Central memory CD4-positive, alpha-beta T cell (primary cell): ENCODE measurements at places on chromosomes 2 and 18.
A peak's percentile ranks its signal among the peaks of the same experiment; 100 is the strongest.

- DNase-seq, result no peak
Observed at GRCh38 chr2:208207769-208208168, 17.9 kb upstream of the C2orf80 start.

DNA sequence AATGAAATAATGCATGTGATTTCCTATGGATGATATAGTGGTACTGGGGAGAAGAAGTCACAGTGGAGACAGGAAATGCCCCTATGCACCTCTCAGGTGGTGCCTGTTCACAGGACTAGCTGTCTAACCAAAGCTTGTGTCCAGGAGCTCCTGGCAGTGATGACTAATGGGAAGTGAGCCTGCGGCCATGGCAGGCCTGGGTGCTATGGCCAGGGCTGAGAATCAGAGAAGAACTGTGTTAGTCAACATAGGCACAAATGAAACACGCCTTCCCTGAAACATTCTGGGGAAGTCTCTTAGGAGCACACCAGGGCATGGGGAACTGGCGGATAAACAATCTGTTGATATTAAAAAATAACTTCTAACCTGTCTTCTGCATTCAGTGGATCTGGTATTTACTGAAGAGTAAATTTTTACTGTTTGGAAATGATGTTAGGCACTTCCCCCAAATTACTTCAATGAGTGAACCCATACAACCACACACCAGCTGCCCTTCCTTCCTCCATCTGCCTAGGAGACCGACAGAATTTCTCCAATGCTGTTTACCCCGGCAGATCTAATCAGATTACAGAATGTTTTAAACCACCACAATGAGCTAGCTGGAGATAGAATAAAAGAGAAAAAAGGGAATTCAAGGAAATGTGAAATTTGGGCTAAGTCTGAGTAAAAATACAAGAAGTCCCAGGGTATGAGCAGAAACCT lies 67.4 kb downstream of the MEP1B start:
- no peak for DNase-seq

DNA sequence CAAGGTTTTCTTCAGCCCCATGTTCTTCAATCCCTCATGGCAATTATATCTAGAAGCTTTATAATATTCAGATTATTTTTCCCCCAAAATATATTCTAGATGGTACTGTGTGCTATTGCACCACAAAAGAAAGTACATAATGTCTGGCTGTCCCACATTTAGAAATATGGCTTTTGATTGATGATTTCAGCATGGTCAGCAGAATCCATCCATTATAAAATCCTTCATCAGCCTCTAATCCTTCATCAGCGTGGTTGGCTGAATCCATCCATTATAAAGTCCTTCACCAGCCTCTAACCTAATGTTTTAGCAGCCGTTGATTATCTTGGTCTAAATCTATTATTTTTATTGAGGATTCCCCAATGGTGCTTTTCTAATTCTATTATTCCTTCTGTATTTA lies 23.3 kb upstream of the HAAO start:
- DNase-seq, result no peak

DNA sequence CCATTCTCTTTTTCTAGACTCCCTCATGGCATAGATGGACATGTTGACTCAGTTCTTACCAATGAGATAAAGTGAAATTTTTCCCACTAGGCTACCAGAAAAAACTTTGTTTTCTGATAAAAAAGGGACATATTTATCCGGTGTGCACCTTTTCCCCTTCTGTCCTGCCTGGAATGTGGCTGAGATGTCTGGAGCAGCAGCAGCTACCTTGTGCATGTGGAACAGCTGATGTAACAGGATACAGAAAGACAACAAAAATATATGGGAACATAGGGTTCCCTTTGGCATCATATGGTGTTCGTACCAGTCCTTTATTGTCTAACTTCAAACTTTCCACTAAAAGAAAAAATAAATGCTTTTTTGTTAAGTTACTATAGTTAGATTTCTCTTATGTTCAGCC lies 460.2 kb upstream of the HS6ST1 start:
- DNase-seq, result no peak

DNA sequence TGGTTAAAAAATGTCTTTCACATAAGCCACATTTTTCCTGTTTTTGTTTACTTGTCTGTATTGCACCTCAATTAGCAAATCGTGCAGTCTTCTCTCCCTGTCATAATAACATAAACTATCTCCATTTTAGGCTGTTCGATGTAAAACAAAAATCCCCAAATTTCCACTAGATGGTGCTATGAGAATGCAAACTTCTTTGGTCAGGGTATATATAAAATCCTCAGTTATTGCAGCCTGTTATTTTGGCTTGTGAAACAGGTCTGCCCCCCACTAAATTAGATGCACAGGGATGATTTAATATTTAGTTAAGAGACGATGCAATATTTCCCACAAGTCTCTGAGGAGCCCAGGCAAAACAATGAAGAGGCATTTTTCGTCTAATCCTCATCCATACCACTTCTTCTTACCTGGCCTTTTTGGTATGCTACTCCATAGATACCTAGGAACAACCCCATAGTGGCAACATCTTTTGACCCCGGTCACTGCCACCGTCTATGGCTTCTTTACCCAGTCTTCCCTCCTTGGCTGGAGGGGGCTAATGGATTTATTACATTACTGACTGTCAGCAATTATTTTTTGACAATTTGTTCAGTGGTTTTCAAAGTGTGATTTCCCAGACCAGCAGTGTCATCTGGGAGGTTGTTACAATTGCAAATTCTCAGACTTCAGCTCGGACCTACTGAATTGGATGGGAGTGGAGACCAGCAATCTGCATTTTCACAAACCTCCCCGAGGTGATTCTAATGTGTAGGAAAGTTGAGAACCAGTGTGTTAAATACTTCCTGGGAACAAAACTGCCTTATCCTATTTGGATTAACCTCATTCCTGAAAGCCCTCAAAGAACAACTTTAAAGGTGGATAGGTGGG lies 117.4 kb upstream of the CWC22 start:
- peak; percentile 13 for DNase-seq

GRCh38 chr18:8943900-8944870 lies 158.3 kb upstream of the NDUFV2 start:
- DNase-seq, result no peak

DNA sequence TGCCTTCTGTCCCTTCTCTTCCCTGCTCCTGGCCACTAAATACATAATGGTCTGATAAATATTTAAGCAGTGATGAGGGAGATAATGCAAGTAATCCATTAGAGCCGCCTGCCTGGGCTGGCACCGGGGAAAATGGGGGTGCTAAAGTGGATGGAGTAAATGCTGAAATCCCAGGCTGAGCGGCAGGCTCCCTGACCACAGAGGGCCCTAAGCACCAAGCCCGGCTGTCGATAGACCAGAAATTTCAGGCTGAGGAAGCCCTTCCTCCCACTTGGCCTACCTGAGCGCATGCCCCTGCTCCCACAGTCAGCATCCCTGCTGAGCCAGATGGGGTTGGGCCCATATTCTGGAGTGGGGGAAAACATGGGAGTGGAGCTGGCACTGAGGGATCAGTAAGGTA lies 197.5 kb upstream of the SKOR2 start:
- no peak for DNase-seq

- DNase-seq, result no peak
Observed at GRCh38 chr2:147789720-147790119, 55.1 kb upstream of the ACVR2A start.

GRCh38 chr2:171347591-171348032 lies 86.2 kb downstream of the METTL8 start:
- no peak for DNase-seq
